ENCODE measurements at places on chromosomes 16 and 17.
A peak's percentile ranks its signal among the peaks of the same experiment; 100 is the strongest.

GRCh38 chr17:17228521-17229279, 8.3 kb downstream of the FLCN start:
- no peak for DNase-seq

DNA sequence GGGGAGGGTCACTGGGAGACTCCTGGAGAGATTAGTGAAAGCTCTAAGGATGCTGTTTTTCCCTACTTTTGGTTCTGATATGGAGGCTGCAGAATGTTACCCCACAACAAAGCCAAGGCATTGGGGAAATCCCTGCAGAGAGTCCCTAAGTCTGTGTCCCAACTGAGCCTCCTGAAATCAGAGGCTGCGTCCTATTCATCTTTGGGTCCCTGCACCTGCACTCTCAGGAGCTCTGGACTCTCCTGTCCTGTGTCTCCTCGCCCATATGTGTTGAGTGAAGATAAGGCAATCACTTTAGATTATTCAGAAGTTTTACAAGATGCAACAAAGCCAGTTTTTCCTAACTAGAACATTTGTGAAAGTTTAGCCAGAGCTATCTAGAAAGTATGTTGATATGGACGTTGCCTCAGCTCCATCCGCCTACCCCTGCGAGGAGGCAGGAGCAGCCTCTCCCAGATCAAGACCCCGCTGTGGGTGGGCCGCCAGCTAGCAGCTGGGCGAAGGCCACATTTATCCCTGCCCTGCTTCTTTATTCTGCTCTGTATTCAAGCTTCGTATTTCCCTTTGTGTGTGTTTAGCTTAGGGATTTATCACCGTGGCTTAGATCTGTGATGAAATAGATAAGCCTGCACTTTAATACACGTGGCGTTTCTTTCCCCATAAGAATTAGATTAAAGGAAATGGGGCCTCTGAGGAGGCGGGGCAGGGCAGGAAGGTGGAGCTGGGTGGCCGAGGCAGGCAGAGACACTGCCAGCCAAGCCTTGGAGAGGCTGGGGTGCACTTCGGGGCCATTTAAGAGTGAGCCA, 37.4 kb downstream of the SHISA6 start:
- DNase-seq, result no peak

DNA sequence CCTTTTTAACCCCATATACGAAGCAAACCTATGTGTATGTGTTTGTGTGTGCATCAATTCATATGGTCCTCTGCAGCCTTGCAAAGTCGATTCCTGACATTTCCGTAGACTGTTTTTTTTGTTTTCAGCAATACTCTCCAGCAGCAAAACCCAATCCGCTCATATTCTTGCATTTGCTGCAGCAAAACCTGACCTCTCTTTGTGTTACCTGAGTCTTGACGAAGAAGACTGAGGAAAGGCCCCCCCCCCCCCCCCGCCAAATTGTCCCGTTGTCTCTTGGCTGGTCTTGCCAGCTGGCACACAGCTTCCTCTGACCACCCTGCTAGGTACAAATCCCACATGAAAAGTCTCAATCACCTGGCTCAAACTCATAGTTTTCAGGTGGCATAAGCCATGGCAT, 494.7 kb downstream of the WWOX start:
- no peak for DNase-seq

DNA sequence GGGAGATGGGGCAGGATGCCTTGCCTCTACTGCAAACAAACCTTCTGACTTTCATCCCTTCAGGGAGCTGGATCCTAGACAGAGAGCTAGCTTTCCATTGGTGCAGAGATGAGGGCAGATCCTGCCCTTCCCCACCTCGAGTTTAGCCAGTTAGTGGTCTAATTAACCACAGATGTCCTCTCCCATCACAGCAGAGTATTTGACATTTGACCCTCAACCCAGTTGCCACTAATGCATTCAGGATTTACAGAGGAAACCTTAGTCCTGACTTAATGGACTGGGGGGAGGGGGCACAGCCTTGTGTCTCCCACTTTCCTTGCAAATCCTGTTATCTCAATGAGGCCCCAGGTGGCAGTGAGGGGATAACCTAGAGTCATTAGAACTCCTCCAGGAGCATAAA, 10.2 kb downstream of the PIP4K2B start:
- DNase-seq, result no peak

DNA sequence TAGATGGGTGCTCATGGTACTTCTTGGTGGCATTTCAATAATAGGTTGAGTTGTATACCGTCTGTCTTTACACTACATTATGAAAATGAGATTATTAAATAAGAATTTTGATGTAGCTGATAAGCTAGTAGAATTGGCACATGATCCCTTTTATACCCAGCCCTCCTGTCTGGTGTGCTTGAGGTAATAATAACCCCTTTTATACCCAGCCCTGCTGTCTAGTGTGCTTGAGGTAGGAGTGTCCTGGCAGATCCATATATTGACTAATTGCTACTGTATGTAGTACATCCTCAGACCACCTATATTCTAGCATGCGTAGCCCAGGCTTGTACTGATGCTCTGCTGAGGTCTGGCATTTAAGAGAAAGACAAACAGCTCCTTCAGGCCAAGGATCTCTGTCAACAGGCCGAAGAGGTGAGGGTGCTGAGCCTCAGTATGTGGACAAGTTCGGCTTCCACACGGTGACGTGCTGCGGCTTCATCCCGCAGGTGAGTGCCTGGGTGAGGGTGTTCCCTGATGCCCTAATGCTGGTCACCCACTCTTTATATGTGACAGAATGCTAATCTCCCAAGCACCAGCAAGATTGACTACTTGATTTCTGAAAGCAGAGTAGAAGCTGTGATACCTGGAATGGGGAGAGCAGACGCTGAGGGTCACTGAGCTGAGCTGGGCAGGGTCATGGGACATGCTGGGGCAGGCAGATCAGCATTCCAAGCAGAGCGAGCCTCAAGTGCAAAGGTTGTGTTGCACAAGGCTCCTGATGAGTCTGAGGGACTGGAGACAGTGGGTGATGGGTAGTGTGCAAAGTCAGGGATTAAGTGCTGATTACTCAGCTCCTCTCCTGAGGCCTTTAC, 5.7 kb downstream of the FN3K start:
- no peak for DNase-seq

DNA sequence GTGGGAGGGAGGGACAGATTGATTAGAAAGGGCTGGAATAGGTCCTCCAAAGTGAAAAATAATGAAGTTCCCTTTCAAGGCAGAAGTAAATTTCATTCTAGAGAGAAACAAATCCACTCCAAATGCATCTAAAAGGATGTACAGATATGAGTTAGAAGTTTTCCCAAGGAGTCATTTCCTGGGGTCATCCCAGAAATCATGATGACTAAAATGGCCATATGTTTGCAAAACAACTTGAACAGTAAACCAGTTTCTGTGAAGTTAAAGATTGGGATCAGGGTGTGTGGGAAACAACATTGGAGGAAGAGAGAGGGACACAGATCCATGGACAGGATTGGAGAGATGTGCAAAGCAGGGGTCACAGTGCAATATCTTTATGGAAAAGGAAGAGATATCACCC, 32.5 kb upstream of the ARHGAP44 start:
- no peak for DNase-seq

- no peak for DNase-seq
Measured at GRCh38 chr17:30161601-30162000, 45.0 kb downstream of the NSRP1 start.

DNA sequence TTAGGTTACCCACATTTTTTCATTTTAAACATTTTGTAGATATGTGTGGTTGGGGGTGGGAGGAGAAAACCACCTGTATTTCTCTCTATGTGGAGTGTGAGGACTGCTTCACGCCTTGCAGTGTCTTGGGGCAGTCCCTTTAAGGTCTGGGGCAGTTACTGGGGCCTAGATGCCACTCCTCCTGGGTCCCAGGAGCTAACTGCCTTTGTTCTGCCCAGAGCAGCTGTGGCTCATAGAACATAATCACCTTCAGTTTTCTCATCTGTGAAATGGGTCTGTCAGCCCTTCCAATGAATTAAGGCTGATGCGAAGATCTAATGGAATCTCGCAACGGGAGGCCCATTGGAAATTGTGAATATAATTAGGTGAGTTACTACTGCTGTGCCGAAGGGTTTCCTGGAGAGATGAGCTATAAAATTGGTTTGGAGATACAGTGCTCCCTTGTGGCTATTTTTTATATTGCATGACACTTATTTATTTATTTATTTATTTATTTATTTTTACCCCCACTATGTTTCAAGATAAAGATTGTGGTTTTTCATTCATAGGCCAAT, 22.9 kb downstream of the DHRS7C start:
- peak; percentile 11 for DNase-seq

GRCh38 chr17:76670020-76670717, 26.6 kb upstream of the ST6GALNAC1 start:
- no peak for DNase-seq

- DNase-seq, result peak; percentile 78
Measured at GRCh38 chr16:85447693-85448313, 165.3 kb upstream of the GSE1 start.

GRCh38 chr17:55561316-55561972, 50.2 kb upstream of the SMIM36 start:
- no peak for DNase-seq

DNA sequence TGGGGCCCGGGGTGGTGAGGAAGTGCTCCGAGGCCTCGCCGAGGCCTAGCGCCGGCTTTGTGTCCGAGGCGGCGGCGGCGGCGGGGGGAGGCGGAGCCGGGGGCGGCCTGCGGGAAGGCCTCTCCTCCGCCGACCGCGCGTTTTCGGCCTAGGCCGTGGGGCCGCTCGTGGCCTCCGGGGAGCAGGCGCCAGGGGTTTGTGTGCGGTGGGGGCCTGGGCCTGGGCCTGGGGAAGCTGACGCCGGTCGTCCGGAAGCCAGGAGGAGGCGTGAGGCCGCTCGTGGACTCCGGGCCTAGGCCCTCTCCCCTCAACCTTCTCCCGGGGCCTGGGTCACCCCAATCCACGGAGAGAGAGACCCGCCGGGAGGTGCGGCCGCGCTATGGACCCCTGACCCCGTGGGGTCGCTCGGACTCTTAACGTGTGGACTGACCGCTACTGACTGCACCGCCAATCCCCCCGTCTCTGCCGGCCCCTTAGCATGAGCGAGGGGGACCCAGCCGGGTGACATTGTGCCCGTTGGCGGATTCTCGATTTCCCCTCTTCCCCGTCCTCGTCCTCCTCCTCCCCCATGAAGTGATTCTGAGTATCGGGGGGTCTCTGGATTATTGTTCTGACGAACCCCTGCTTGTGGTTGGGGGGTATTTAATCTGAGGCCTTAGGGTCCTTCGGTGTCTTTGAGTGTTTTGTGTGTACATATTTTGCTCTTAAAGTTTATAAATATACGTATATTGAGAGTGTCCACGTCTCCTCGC, 660 bp downstream of the RBBP6 start:
- peak; percentile 33 for DNase-seq

DNA sequence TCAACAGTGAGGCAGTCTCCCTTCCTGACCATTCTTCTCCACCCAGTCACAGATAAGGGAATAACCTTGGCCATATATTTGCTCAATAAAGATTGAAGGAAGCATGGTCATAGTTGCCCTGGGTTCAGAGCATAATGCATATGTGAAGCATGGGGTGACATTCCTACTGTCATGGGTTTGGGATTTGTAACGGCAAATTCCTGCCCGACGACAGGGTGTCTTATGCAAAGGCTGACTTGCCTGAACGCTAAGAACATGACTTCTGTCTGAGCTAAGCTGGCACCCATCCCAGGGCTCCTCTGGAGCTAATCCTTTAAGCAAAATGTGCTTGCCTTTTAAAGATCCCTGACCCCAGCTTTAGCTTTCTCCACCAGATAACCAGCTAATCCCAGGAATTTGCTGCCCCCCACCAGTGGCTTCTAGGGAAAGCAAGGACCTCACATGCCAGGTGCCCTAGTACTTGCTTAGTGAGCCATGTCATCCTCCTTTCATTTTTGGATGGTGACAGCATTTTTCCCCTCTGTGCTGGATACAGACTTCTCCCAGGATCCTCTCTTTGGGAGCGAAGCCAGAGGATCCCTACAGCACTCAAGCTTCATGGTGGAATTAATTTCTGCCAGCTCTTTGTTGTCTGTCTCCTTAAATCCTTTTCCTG, 11.7 kb downstream of the SLC7A6OS start:
- no peak for DNase-seq

DNA sequence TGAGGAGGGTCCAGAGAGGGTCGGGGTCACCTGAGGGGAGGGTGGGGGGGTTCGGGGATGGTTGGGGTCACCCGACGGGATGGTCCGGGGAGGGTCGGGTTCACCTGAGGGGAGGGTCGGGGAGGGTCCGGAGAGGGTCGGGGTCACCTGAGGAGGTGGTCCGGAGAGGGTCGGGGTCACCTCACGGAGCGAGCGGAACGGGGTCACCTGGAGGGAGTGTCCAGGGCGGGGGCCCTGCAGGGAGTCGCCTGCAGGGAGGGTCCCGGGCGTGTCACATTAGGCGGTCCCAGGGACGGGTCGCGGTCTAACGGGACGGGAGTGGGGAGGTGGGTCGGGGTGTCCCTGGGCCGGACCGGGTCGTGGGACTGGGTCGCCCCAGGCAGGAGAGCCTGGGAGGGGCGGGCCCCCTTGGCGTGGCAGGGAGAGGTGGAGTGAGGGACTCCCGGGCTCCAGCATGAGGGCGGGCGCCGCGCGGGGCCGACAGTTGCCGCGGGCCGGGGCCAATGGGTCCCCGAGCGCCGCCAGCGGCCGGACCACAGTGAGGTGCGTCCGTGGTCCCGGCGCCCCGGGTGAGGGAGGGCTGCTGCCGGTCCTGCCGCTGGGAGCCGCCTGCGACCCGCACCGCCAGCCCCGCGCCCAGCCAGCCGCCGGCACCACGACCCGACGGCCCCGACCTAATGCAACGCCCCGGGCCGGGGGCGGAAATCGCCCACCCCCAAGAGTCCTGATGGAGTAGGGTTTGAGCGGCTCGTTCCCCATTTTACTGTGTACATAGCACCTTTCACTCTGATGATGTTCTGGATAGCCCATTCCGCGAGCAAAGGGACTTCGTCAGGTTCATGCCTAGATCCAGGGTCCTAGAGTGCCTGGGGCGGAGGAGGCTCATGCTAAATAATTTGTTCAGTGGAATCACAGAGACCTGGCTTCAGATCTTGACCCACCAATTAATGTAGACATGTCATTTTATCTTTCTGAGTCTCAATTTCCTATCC, 1.2 kb upstream of the ABCA3 start:
- no peak for DNase-seq

DNA sequence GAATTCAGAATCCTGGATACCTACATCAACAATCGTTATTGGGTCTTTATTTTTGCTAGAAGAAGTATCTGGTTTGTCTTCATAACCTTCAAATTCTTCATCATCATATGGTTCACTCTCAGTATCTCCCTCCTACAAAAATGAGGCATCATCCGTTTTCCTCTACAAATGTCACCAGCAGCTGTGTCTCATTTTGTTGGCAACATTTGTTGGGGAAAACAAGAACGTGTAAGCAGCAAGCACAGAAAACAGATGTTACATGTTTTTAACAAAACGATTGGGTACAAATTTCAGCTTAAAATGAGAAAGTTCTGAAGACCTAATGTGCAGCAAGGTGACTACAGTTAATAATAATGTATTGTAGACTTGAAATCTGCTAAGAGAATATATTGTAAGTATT, 8.7 kb downstream of the CCDC47 start:
- no peak for DNase-seq

- DNase-seq, result peak; percentile 22
Measured at GRCh38 chr17:37671824-37672547, 28.7 kb upstream of the DDX52 start.

DNA sequence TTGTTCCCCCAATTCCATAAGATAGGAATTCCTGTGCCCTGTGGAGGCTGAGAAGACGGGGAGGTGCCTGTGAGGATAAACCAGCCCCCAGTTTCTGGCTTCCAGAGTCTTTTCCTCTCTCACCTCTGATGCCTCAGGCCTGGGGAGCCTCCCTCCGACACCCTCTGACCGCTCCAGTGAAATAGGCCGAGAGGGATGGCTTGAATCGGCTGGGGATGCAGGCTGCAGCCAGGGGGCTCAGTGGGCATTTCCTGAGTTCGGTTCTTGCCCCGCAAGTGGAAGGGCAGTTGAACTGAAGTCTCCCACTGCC, 339.4 kb downstream of the SEC14L1 start:
- no peak for DNase-seq

- no peak for DNase-seq
Measured at GRCh38 chr16:69274699-69275235, 36.4 kb upstream of the VPS4A start.
